ENCODE measurements at places on chromosomes 2 and 18. TPM values are rescaled to one million over a fixed set of nuclear protein-coding genes. Genes with fewer than 3 reads are reported as not detected.

- no peak for DNase-seq
Measured at GRCh38 chr2:231290321-231291015, 92.0 kb downstream of the ARMC9 start.

GRCh38 chr2:150207979-150208378 lies 279.5 kb downstream of the RND3 start:
- no peak for DNase-seq

Gene FNDC4
- total RNA-seq, result 9.5 TPM

- no peak for DNase-seq
Measured at GRCh38 chr18:63844254-63844653, 43.3 kb upstream of the SERPINB2 start.

Data from thyroid gland (tissue), 4 donors.